GM12891 (cell line): ENCODE measurements at places on chromosomes 12 and 14.

DNA sequence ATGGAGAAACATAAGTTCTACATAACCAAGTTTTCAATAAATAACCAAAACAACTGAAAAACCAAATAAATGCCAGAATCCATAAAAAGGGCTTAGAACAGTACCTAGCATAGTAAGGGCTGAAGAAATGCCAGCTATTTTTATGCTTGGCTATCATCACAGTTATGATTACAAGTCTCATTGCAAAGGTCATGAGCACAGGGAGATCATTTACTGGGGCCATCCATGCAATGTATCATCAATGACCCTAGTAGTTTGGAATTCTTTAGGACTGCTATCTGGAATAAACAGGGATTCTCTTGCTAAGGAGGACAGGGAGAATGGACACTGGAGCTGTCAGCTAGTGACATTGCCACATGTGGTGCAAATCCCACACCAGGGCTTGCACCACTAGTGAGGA, 92.5 kb upstream of the NAP1L1 start:
- no peak for DNase-seq

- DNase-seq = no peak
Observed at GRCh38 chr14:53365486-53366130, 212.5 kb upstream of the DDHD1 start.

- DNase-seq = no peak
Observed at GRCh38 chr12:114294303-114294685, 111.7 kb downstream of the TBX5 start.

GRCh38 chr12:33639975-33640374, 200.4 kb upstream of the SYT10 start:
- no peak for DNase-seq

DNA sequence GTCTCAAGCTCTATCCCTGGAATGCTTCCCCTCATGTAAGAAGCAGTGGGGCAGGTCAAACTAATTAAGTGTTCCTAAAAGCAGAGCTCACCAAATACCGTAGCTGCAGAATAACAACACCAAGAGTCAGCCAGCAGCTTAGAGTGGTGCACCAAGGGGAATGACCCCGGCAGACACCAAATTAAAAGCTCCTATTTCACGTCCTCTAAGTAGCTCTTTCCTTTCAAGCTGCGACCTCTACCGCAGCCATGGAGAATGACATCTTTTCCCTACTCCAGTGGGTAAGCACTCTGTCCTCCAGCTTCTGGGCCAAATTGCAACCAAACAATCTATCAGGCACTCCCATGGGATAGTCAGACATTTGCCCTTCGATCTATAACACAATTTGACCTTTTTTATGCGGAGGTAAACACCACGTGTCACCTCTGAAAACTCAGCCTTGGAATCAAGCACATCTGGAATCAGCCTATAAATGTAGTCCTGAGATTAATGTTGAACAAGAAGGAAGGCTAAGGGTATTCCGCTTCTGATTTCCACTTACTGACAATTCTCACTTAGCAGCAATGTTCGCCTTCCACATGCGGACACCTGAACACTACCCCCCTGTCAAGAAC, 67.6 kb upstream of the CDKN3 start:
- DNase-seq = peak; percentile 14

GRCh38 chr12:121494093-121494787, 86.6 kb downstream of the KDM2B start:
- DNase-seq = no peak

DNA sequence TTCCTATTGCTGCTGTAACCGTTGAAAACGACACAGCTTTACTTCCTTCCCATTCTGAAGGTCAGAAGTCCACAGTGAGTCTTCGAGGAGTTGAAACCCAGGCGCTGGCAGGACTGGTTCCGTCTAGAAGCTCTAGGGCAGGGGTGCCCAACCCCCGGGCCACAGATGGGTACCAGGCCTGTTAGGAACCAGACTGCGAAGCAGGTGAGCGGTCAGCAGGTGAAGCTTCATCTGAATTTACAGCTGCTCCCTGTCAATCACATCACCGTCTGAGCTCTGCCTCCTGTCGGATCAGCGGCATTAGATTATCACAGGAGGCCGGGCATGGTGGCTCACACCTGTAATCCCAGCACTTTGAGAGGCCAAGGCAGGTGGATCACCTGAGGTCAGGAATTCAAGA, 12.6 kb upstream of the SFSWAP start:
- DNase-seq = no peak

DNA sequence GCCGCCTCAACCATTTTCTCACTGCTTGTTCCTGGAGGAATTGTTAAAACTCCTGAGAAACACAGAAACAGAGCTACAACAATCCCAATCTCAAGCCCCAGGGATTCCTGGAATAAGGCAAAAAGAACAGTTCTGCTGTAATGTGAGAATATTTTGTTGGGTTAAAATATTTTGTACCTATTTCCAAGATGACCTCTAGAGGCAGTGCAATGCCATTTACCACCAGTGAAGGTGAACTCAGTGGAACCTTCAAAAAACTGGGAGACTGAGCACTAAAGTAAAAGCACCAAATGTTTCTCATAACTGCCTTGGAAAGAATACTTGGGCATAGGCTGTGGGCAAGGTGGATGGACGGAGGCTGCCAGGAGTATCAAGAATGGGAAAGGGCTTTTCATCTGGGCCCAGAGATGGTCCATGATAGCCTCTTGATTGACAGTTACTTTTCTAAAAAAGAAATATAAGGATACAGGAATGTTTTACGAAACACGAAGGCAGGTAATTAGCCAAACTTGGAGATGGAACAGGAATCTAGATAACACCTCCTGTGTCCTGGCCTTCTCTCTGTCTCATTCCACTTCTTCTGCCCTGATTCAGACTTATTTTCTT, 334.0 kb upstream of the FLRT2 start:
- DNase-seq = no peak

DNA sequence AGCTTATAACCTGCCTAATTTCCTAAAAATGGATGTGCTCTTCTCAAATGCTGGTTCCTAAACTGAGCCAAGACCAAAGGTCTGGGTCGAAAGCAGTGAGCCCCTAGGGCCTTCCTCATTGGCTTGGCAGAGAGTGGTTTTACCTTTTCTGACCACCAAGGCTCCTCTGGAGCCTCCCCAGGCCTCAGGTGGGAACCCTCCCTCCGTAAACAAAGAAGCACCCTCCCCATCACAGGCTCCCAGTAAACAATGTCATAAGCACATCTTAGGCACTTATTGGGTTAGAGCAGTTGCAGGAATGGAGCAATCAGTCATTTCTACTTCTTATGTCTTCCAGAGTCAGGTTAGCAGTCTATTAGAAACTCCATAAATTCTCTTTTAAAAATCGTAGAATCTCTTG, 6.0 kb downstream of the CHPT1 start:
- DNase-seq = no peak

- DNase-seq = no peak
Observed at GRCh38 chr12:71162832-71163763, 5.3 kb upstream of the TSPAN8 start.

- DNase-seq = no peak
Observed at GRCh38 chr14:101122237-101123141, 219.0 kb upstream of the RTL1 start.

GRCh38 chr12:45670346-45671065, 59.0 kb upstream of the ARID2 start:
- DNase-seq = no peak

- DNase-seq = no peak
Observed at GRCh38 chr12:76813972-76814371, 50.1 kb downstream of the ZDHHC17 start.

- no peak for DNase-seq
Observed at GRCh38 chr12:5236022-5236640, 192.5 kb downstream of the KCNA5 start.

DNA sequence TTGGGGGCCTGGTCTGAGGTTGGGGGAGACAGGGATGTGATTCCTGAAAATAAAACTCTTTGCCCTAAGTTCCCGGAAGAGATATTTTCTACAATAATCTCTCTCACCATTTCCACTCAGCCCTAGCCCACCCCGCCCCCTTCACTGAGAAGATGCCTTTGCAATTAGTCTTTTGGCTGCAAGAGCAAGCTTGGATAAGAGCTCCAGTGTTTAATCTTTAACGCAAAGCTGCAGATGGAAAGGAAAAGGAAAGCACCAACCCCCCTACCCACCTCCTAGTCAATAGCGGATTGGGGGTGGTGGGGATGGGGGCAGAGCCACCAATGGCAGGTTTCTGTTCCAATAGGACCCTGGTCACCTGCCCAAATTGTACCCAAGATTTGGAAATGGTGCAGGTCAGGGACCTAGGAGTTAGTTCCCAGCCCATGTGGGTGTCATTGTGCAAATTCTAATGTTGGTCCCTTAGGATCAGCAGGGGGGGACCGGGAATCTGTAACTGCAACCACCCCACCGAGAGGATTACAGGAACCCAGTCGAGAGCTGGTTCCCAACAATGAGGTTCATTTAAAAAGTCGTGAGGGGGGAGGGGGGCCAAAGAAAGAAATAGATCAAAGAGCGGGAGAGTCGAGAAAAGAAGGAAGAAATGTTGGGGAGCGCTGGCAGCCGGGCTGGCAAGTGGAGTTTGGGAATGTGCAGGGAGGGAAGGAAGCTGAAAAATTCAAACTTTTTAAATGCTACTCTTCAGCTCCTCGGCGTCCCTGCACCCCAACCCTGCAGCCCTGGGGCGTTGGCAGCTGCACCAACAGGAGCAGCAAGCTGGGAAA, 1.6 kb downstream of the ZFP36L1 start:
- DNase-seq = no peak
